ENCODE measurements at places on chromosomes 3 and 15.

- peak; percentile 23 for DNase-seq
Observed at GRCh38 chr3:41836360-41837134, 125.4 kb downstream of the ULK4 start.

GRCh38 chr3:127923611-127924010 is 8.6 kb downstream of the KBTBD12 start:
- no peak for DNase-seq

- DNase-seq = no peak
Observed at GRCh38 chr3:9878700-9879099, 1.4 kb downstream of the CIDEC start.

GRCh38 chr3:152266221-152266995 is 2.3 kb upstream of the MBNL1 start:
- DNase-seq = no peak

DNA sequence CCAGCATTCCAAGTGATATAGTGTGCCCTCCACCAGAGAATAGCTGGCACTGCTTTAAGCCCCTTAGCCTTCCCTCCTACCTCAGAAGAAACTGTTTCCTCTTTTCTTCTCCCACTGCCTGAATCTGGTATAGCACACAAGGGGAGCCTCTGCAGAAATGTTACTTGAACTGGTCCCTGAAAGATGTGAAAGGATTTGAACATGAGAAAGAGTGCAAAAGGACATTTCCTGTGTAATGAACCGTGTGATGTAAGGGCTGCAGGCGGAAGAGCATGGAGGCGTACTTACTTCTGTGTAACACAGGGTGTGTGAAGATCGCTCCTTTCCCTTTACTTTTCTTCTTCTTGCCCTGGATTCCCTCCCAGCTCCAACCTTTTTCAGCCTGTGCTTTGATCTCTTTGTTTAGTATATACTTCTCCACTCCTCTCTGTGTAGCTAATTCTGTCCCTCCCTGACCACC is 8.4 kb downstream of the TMOD3 start:
- no peak for DNase-seq

DNA sequence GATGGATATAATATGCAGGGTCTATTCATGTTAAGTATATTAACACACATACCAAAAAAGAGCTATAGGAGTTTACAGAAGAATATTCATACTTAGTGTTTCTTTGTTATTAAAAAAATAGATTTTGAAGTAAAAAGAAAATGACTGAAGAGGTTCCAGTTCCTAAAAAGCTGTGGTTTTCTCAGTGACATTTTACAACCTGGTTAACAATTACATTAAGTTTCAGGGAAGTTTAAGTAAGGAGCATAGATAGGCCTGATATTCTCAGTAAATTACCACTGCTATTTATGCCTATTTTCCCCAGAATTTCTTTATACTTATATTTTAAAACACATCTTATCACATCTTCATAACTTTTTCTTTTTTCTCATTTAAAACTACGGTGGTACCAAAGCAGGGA is 43.6 kb upstream of the SPTSSB start:
- DNase-seq = no peak

Data from stimulated activated CD8-positive, alpha-beta memory T cell treated with anti-CD3 and anti-CD28 coated beads, Interleukin-7, amount 100 ng/mL, for 48 hours (primary cell).